RPMI7951 (cell line): ENCODE measurements at places on chromosomes 2 and 18. TPM values are rescaled to one million over a fixed set of nuclear protein-coding genes. Genes with fewer than 3 reads are reported as not detected.
A peak's percentile ranks its signal among the peaks of the same experiment; 100 is the strongest.

BOLL gene
- not detected in 2 replicates for total RNA-seq

HSBP1L1 gene
- total RNA-seq, result 1.6 and 5.0 TPM in 2 replicates

CPO gene
- total RNA-seq, result not detected in 2 replicates

ALK gene
- total RNA-seq, result 0.12 and 0.29 TPM in 2 replicates

NOSTRIN gene
- 0.20 TPM in 1 of 2 replicates, not detected in the other for total RNA-seq

LYPD1 gene
- total RNA-seq, result 20.3 and 23.7 TPM in 2 replicates

PTH2R gene
- not detected in 2 replicates for total RNA-seq

ASAP2 gene
- total RNA-seq, result 40.1 and 46.7 TPM in 2 replicates

GCG gene
- total RNA-seq, result 0.24 and 0.39 TPM in 2 replicates

SP9 gene
- total RNA-seq, result not detected in 2 replicates

STPG4 gene
- not detected in 2 replicates for total RNA-seq

DNA sequence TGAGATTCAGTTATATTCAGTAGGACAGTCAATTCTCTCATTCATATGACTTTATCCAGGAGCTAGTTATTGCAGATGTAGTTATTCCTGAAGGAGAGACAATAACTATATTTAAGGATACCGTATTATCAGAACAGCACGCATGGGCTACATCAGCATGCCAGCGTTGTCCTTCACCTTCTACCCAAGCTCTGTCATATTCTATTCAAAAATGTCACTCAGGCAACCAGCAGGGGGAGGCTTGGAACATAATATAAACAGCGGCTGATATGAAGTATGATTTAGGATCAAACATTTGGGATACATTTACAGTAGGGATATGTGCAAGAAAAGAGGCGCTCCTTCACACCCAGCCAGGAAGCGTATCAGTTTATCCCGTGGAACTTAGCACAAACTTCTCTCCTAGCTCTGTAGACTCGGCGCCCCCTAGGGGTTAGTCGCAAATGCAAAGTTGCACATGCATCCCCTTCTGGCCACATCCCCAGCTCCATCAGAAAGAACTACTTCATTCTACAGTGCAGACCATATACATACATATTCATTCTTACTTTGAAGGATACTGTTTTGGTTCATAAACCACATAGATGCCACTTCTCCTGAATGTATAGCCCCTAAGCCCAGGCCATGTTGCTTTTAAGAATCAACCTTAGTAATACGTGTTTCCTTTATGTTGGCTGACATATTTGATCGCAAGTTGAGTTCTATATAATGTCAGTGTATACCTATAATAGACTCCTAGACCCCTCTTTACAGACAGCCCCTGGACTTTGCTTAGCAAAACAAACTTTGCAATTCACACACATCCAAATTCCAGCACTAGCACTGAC lies 759.4 kb downstream of the ADCYAP1 start:
- DNase-seq, result peak; percentile 46

DNA sequence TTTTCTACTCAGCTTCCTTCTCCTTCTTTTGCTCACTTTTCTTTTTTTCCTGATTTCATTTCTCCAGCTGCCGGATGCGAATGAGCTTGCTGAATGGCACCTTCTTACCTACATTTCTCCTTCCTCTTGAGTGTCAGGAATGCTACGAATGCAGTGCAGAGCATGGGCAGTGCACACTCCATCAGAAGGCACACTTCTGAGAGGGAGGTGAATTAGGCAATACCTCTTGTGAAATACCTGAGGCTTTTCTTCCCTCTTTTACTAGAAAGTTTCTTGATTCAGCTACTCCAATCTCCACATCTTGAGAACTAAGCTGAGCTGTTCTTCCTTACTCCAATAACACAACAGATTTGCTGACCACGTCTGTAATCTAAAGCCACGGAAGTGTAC lies 51.1 kb downstream of the PLEKHM3 start:
- DNase-seq, result no peak

GRCh38 chr2:1757567-1757966 lies 13.3 kb upstream of the PXDN start:
- DNase-seq, result no peak

DNA sequence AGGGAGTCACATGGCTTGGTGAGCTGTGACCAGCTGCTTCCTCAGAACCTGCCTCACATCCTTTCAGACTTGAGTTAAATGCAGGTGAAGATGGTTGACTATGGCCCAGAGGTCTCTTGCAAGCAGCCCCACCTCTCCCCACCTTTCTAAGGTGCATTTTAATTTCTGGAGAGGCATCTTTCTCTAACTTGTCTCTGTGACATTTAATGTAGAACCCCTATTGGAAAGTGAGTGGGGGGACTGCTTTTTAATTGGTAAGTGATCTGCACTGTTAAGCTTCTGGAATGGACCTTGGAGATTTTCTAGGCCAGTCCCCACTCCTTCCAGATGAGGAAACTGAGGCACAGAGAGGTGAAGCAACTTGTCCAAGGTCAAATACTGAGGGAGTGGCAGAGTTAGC lies 37.3 kb upstream of the SKOR2 start:
- no peak for DNase-seq

GRCh38 chr18:3720818-3721545 lies 271.0 kb downstream of the TGIF1 start:
- DNase-seq, result no peak

DNA sequence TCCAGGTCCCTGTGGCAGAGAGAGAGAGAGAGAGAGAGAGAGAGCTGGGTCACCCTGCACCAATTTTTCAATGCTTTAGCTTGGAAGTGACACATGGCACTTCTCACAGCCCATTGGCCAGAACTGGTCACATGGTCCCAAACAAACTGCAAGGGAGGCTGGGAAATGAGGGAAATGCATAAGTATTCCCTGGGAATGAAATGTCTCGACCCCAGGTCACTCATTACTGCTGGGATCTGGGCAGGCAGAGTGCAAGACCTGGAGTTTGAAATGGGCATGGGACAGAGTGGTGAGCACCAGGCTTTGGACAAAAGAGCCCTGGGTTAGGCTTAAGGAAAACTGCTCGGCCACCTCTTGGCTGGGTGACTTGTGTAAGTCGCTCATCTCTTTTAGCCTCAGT lies 37.0 kb downstream of the SMAD7 start:
- DNase-seq, result no peak

DNA sequence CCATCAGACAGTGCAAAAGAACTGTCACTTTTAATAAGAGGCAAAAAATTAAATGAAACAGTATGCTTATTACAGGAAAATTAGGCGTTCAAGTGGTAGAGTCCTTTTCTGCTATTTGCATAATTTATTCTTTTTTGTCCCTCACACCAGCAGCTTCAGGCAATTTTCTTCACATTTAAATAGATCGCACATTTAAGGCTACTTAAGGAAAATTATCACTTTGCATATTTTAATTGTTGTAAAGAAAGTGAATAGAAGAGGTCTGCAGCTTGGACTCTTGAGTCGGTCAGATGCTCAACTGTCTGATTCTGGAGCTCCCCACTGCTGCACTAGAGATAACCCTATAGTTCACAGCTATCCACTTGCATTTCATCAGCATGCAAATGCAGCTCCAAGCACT lies 141.3 kb downstream of the FIGN start:
- DNase-seq, result no peak

DNA sequence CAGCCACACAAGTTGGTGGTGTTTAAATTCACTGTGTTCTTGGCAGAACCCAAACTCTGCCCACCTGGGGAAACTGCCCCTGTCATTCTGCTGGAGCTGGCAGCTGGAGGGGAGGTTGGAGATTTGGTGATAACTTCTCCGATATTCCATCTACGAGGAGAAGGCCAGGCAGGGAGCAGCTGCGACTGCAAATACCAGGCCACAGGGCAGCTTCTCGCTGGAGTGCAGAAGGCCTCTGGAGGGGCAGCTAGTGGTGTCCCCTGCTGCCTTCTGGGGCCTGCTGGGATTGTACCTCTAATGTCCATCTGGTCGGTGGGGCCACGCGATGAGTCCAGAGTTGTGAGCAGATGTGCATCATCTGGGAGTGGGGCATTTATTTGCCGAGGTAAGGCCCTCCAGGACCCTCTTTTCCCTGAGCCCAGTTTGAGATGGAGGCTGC lies 98.9 kb downstream of the ACKR3 start:
- no peak for DNase-seq

GRCh38 chr2:178271094-178271493 lies 76.8 kb downstream of the OSBPL6 start:
- DNase-seq, result no peak

DNA sequence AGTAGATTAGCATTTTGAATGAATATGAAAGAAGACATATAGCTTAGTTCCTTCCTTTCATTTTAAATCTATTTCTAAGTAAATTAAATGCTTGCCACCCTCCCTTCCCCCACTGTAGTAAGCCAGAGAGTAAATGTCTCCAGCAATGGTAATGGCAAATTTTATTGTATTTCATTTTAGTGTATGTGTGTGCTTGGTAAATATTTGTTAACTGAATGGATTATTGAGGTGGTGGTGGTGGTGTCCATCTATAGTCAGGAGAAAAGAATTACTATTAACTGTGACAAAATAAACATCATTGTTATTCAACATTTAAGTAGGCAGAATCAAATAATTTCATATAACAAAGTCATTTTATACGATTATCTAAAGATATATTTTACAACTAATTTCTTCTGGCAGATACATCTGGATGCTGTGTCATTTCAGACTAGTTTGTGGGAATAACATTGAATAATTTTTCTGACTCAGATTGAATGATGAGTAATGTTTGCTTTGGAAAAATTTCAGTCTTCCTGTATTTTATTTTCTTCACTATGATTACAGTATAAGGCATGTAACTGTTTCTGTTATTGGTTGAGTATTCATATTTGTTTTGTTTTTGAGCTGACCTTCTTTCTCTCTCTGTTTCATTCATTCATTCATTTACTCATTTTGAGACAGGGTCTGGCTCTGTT lies 18.3 kb downstream of the ASXL3 start:
- no peak for DNase-seq

DNA sequence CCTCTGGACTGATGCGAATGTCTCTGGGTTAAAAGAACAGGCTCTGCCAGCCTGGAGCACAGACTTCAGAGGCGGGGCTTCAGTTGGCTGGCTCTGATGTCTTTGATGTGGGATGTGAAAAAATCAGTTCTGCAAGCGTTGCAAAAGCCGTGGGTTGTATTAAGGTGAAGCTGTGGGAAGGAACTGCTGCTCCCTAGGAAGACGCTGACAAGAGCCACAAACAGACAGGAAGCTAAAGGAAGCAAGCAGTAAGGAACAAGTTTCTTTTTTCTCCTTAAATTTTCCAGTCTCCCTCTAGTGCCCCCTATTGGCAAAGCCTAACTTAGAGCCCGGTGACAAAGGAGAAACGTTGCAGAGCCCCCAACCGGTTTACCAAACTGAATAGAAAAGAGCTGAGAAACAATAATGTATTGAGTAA lies 239.0 kb downstream of the CCDC178 start:
- DNase-seq, result peak; percentile 1

GRCh38 chr2:120768112-120769048 lies 32.7 kb downstream of the GLI2 start:
- no peak for DNase-seq

- DNase-seq, result peak; percentile 67
Observed at GRCh38 chr2:39567507-39567906, 98.2 kb upstream of the TMEM178A start.

DNA sequence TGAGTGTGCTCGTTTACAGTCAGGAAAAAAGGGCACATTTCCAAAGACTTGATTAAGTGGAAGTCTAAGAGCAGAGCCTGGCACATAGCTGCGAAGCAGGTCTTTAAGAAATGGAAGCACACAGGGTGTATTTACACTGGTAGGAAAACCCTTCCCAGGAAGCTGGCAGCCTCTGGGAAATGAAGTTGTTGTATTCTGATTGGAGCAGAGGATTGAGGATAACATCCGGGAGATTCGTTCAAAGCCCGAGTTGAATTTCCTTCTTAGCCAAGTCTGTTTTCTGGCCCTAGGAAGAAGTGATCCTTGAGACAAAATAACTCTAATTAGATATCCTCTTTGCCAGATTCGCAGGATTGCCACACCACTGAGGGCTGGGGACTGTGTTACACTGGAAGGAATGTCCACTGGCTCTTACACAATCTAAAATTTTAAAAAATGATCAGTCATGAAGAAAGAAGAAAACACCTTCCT lies 75.9 kb downstream of the ITGB1BP1 start:
- no peak for DNase-seq

DNA sequence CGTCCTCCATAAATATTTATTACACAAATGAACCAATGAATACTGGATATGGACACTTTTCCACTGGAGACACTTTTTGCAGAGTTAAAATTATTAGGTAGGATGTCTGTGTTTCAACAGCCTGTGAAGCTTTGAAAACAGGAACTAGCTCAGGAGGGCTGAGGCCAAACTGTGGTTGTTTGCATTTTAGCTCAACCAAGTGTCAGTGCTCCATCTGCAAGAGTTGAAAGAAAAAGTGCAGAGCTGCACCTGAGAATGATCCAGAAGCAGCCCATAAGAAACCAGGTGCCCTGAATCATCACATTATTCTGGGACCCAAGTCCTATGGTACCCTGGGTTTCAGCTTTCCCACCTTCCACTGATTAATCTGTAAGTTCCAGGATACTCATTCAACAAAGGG lies 180.4 kb downstream of the TRIB2 start:
- DNase-seq, result no peak

DNA sequence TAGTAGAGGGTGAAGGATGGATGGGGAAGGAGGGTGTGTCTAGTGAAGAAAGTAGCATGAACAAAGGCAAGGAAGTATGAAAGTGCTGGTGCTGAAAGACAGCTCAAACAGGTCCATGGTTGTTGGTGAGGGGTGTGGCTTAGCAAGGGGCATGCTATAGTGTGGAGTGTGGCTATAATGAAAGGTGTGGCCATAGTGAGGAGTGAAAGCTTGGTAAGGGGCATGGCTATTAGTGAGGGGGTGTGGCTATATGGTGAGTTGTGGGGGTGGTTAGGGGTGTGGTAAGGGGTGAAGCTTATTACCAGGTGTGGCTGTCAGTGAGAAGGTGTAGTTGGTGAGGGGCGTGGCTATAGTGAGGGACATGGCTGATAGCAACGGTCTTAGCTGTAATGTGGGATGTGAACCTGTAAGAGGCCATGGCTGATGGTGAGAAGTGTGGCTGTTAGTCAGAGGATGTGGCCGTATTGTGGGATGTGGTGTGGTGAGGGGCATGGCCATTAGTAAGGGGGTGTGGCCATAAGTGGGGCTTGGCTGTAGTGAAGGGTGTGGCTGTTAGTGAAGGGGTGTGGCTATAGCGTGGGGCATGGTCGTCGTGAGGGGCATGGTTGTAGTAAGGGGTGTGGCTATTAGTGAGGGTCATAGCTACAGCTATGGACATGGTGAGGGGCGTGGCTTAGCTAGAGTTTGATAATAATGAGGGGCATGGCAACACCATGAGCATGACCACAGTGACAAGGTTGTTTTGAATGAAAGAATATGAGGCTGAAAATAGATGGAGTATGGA lies 549.6 kb downstream of the FBXO15 start:
- peak; percentile 35 for DNase-seq

DNA sequence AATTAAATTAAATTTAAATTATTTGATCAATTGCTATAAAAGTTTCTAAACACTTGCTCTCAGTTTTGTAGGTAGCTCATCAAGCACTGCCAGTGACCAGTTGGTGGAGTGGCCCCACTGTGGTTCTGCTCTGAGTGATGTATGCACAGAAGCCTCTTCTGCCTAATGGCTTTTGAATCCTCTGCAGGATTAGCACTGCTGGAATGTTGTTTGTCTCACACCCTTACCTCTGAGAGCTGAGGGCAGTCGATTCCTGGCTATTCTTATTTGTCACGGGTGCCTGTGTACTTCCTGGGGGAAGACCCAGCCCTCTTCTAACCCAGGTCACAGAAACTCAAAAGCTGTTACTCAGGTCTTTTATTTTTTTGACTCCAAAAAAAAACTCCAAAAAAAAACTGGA lies 9.5 kb downstream of the CAPN14 start:
- no peak for DNase-seq

GRCh38 chr2:179412112-179412511 lies 147.5 kb upstream of the SESTD1 start:
- DNase-seq, result no peak

GRCh38 chr2:118800736-118801135 lies 46.7 kb downstream of the EN1 start:
- DNase-seq, result no peak
